NCI-H524 (cell line): ENCODE measurements at places on chromosomes 11 and 22.

DNA sequence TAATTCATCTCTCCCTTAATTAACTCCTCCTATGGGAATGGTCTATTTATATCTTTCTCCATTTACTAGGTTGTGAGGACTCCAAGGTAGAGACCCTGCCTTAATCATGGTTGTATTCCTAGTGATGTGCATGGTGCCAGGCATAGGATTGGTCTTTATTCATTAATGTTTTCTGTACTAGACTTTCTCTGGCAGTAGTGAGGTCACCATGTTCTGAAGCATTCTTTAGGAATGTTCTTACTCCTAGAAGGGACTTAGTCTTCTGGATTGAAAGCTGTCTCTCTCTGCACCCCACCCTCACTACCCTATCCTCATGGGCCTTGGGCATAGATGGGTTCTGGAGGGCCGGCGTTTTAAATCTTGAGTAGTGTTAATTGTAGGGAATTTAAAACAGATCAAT, 10.6 kb upstream of the INSC start:
- DNase-seq, result no peak

DNA sequence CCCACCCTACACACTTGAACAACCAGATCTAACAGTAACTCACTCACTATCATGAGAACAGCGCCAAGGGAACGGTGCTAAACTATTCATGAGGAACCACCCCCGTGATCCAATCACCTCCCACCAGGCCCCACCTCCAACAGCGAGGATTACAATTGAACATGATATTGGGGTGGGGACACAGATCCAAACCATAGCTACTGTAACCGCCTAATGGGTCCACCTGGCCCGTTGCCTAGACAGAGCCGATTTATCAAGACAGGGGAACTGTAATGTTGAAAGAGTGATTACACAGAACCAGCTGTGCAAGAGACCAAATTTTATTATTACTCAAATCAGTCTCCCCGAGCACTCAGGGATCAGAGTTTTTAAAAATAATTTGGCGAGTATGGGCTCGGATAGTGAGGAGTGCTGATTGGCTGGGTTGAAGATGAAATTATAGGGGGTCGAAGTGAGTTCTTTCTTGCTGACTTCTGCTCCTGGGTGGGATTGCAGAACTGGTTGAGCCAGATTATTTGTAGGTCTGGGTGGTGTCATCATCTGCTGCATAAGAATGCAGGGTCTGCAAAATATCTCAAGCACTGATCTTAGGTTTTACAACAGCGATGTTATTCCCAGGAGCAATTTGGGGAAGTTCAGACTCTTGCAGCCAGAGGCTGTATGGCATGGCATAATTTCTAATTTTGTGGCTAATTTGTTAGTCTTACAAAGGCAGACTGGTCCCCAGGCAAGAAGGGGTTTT, 17.9 kb upstream of the ZC3H12C start:
- no peak for DNase-seq

GRCh38 chr11:720017-720641, 14.1 kb downstream of the EPS8L2 start:
- no peak for DNase-seq

GRCh38 chr11:97964332-97965004, 1056.3 kb upstream of the CNTN5 start:
- no peak for DNase-seq

DNA sequence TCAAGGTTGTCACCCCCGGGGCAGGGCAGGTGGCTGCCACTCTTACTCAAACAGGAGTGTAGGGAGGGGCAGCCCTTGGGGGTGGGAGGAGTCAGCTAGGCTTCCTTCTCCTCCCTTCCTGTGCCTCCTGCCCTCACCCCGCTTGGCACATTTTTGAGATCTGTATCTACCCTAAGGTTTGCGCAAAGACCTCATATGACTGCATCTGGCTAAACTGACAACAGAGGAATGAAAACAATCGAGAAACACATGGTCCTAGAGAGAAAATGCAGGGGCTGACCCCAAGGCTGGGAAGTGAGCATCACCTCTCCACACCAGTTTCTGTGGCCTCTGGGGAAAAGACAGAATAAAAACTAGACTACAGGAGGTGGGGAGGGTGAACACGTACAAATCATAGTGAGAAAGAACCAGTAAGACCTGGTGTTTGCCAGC, 28.1 kb downstream of the IGSF9B start:
- peak; percentile 9 for DNase-seq

- DNase-seq, result no peak
These were observed 13.1 kb downstream of the MOV10L1 start for GRCh38 chr22:50102946-50103345.

DNA sequence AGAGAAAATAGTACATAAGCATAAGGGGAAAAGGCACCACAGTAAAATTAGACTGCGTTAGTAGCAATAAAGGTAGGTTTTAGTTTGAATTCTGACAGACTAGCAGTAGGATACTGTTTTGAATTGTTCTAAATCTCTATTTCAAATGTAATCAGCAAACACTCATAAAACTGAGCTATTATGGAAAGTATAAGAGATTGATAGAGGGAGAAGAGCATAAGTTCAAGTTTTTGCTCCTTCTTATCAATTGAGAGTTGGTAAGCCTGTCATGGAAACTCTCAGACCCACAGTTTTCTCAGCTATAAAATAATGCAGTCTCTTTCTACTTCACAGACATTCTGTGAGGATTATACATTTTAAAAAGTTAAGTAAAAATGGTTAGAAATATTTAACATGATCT, 840.2 kb upstream of the CNTN5 start:
- no peak for DNase-seq

DNA sequence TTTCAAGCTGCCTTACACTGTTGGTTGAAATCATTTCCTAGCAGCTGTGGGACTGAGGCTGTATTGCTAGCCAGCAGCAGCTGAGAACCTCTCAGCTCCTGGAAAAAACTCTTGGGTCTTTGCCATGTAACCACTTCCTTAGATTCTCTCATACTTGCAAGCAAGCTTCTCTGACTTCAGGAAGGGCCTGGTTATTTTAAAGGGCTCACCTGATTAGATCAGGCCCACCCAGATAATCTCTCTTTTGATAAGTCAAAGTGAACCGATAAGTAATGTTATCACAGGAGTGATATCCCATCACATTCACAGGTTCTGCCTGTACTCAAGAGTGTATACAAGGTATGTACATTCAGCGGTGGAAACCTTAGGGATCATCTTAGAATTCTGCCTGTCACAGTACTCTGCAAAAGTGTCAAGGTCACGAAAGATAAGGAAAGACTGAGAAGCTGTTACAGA, 7.4 kb upstream of the CLPB start:
- no peak for DNase-seq

GRCh38 chr22:36197065-36197440, 4.6 kb downstream of the APOL4 start:
- peak; percentile 78 for DNase-seq

GRCh38 chr11:11882539-11882938, 40.8 kb downstream of the USP47 start:
- DNase-seq, result no peak

- DNase-seq, result no peak
These were observed 752.7 kb downstream of the METTL15 start for GRCh38 chr11:28860893-28861292.

- DNase-seq, result no peak
These were observed 4.6 kb upstream of the PAMR1 start for GRCh38 chr11:35529971-35530495.

GRCh38 chr11:134730101-134730500, 318.1 kb upstream of the B3GAT1 start:
- no peak for DNase-seq
